ENCODE measurements at places on chromosomes 12 and 14. TPM values are rescaled to one million over a fixed set of nuclear protein-coding genes. Genes with fewer than 3 reads are reported as not detected.
A peak's percentile ranks its signal among the peaks of the same experiment; 100 is the strongest.

DNA sequence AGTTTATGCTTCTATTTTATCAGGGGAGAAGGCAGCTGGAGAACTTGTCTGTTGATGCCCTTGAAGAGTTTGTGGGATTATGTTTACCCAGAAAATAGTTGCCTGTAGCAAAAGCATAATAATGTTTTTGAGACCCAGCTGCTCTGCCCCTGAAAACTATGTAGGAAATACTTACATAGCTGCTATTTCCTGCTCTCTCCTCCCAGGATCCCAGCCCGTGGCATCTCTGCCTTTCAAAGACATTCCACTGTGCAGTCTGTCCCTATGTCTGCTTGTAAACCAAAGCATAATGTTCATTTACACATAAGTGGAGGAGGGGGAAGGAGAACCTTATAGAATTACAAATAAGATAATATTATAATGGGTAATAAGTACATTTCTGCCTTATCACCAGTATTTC lies 198.7 kb downstream of the SYT1 start:
- H3K27me3 ChIP-seq, result no peaks in the 10 kb centered on the region
- H3K27ac ChIP-seq, result no peak overlapping the region
- DNase-seq, result no peak
- no peaks in the 10 kb centered on the region for H3K36me3 ChIP-seq
- H3K4me1 ChIP-seq, result peaks cover 12% of the 10 kb centered on the region

GRCh38 chr14:60757567-60758002 lies 23.0 kb downstream of the MNAT1 start:
- DNase-seq, result no peak
- H3K36me3 ChIP-seq, result no peaks in the 10 kb centered on the region
- no peak overlapping the region for H3K4me3 ChIP-seq
- peaks cover 4% of the 10 kb centered on the region for H3K4me1 ChIP-seq
- H3K27ac ChIP-seq, result no peak overlapping the region
- no peaks in the 10 kb centered on the region for H3K27me3 ChIP-seq

DNA sequence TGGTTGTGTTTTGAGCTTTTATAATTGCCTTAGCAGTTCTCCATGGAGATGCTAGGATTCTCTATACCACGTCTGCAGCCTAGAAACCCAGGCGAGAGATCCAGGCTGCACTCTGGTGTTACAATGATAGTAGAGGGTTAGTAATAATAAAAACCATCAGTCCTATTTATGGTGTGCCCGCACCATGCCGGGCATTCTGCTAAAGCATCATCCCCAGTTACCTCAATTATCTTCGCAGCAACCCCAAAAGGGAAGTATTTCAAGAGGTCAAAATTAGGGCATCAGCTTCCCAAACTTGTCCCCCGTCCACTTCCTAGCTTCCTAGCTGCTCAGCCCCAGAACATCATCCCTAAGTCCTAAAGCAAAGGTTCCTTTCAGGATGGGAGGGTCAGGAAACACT lies 3.2 kb downstream of the SYNE3 start:
- no peak overlapping the region for H3K27ac ChIP-seq
- peaks cover 17% of the 10 kb centered on the region for H3K4me1 ChIP-seq
- no peaks in the 10 kb centered on the region for H3K36me3 ChIP-seq
- H3K4me3 ChIP-seq, result no peak overlapping the region
- DNase-seq, result no peak
- peaks cover 31% of the 10 kb centered on the region for H3K27me3 ChIP-seq

- DNase-seq, result no peak
- H3K4me1 ChIP-seq, result peaks cover 3% of the 10 kb centered on the region
- H3K27me3 ChIP-seq, result no peaks in the 10 kb centered on the region
- H3K4me3 ChIP-seq, result no peak overlapping the region
These were observed 177.6 kb downstream of the CAND1 start for GRCh38 chr12:67446716-67447115.

GRCh38 chr14:21070083-21070609 lies at the start of gene ARHGEF40:
Gene ARHGEF40, plus strand, starts transcription at chr14:21070304. Its CDS starts 93 bp downstream, at chr14:21070397.
- peaks cover 5% of the 10 kb centered on the region for H3K36me3 ChIP-seq
- H3K4me1 ChIP-seq, result peaks cover 48% of the 10 kb centered on the region

DNA sequence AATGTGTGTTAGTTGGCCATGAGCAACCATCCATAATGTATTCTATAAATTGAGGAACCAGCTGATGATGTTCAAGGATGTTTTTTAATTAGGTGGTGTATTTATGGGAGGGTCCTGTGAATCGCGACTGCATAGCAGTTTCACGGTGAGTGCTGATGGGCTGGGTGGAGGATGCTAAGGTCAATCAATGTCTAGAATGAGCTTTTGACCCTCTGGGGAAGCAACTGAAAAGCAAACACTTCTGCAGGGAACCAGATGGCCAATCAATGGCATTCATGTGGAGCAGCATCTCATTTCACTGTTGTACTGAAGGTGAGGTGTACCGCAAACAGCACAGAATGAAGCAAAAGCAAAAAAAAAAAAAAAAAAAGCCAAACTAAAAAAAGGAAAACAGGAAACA lies 676.1 kb upstream of the TMEM132C start:
- H3K36me3 ChIP-seq, result no peaks in the 10 kb centered on the region
- no peak for DNase-seq
- no peak overlapping the region for H3K4me3 ChIP-seq
- H3K27me3 ChIP-seq, result peaks cover 6% of the 10 kb centered on the region
- H3K27ac ChIP-seq, result no peak overlapping the region

DNA sequence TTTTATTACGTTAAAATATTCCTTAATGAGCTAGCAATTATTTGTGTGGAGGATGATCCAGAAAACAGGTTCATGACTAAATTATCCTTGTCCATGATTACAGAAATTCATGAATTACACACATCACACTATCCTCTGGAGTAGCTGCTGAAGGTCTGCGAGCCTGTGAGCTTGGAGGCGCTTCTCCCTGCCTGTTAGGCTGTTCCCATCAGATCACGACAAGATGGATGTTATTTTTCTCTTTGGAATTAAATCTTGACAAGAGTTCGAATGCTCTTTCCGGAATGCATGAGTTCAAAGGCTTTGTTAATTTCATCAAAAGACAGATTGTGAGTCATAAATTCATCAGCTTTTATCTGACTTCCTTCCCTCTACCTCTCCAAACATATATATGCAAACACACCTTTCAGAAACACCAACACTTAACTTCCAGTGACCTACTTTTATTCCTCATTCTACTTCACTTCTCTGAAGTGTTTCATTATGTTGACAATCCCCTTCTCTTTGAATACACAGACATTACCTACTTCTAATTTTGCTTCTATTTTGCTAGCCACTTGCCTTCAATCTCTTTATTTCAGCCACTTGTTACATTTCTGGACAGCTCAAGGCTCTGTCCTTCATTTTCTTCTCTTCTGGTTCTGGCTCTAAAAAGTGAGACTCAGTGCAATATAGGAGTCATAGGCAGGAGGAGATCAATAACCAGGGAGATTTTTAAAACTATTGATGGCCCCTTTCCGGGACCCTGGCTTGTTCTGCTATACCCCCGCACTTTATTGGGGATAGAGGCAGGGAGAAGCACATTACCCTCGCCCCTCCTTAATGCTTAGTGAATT lies 274.6 kb downstream of the BTG1 start:
- H3K36me3 ChIP-seq, result no peaks in the 10 kb centered on the region
- H3K27me3 ChIP-seq, result no peaks in the 10 kb centered on the region
- DNase-seq, result no peak
- peaks cover 20% of the 10 kb centered on the region for H3K4me1 ChIP-seq
- no peak overlapping the region for H3K27ac ChIP-seq

DNA sequence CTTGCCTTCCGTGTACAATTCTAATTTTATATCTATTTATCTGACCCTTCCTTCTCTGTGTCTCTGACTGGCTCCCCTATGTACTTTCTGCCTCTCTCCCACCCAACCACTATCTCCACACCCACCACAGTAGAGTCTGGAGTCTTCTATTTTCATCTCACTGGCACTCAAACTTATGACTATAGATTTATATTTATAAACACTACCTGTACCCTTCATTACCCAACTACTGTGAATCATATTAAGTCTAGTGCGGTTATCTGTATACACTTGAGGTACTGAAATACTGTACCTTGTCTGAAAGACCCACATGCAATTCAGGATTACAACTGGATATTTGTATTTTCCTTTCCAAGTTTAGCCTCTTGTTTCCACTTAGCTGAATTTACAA lies 36.1 kb downstream of the ATP2B1 start:
- H3K36me3 ChIP-seq, result peaks cover 7% of the 10 kb centered on the region
- H3K4me1 ChIP-seq, result peaks cover 7% of the 10 kb centered on the region
- no peaks in the 10 kb centered on the region for H3K27me3 ChIP-seq
- H3K4me3 ChIP-seq, result no peak overlapping the region

DNA sequence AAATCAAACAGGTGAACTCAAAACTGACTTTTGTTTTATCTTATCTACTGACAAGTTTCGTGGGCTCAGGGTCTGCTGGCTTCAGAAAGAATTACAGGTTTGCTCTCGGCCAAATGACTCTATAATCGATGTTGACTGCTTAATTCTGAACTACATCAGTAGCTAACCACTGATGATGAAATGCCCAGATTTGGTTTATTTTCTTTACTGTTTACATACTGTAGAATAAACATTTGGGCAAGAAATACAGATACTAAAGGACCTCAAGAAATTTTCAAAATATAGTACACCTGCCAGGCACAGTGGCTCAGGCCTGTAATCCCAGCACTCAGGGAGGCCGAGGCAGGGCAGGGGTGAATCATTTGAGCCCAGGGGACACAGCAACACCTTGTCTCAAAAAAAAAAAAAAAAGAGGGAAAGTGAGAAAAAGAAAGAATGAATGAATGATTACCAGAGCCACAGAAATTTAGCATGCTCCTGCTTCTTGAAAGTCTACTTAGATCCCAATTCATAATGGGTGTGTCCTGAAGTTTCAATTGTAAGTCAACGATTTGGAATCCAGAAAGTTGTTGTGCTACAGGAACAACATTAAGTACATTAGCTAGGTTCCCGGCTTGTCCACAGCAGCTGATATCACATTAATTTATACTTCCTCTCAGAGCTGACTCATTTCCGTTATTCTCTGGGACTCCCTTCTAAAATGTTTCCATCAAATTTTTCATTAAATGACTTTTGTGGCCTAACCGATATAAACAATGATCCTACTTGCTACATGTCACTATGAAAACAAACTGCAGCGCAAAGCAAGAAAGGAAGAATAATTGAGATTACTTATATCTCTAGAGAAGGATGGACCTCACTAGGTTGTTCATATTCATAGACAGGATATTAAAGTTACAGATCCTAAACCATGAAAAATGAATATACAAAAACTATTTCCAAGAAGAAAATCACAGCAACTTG lies 134.3 kb downstream of the MED13L start:
- H3K36me3 ChIP-seq, result no peaks in the 10 kb centered on the region
- no peaks in the 10 kb centered on the region for H3K27me3 ChIP-seq
- H3K4me3 ChIP-seq, result no peak overlapping the region
- no peak for DNase-seq

DNA sequence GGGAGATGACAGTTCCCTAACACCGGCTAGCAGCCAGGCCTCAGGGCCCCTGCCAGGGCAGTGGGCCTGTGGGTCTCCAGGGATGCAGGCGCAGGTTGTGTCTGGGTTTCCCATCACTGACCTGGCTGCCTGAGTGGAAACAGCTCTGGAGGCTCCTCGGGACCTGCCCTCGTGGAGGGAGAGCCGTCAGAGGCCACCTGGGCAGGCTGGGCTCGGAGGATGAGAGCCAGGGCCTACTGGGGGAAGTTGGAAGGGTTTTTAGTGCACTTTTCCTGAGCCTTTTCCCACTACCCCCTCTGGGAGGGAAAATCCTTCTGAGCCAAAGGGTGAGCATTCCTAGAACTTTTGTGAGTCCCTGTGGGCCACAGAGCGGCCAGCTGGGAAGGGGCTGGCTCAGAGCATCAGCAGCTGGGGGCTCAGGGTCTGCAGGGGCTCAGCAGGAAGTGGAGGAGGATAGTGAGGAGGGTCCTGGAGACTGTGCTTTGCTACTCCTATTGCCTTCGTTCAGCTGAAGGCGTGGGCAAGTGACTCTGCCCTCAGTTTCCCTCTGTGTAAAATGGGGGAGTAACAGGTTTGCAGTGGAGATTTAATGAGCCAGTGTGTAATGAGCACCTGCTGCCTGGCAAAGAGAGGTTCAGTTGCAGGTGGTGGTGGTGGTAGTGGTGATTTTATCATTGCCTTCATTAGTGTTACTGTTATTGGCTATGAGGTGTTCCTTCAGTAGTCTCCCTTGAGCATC lies 1.8 kb downstream of the SH2B3 start:
- H3K27me3 ChIP-seq, result peaks cover 13% of the 10 kb centered on the region
- H3K4me1 ChIP-seq, result peaks cover 54% of the 10 kb centered on the region
- peak overlapping the region; percentile 90 for H3K4me3 ChIP-seq
- DNase-seq, result peak; percentile 13

- DNase-seq, result no peak
- H3K4me3 ChIP-seq, result no peak overlapping the region
- peaks cover 9% of the 10 kb centered on the region for H3K36me3 ChIP-seq
- H3K27me3 ChIP-seq, result peaks cover 88% of the 10 kb centered on the region
These were observed 230.2 kb downstream of the BCL11B start for GRCh38 chr14:99041820-99042174.

DNA sequence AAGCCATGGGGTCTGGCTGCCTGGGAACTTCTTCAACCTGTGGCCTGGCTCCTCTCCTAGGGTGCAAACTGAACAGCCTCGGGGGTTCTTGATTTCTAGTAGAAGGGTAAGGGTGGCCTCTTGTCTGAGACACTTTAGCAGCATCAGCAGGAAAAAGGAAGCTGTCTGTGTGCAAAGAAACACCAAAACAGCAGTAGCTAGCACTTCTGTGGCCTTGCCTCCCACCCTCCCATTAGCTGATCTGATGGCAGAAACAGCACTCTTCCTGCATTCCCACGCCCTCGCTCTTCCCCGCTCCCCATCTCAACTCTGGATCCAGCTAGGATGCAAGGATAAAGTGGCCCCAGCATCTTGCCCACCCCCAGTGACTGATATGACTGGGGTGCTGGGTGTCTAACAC lies 20.7 kb downstream of the SLC7A8 start:
- H3K36me3 ChIP-seq, result no peaks in the 10 kb centered on the region
- peak overlapping the region; percentile 32 for H3K27ac ChIP-seq
- H3K27me3 ChIP-seq, result no peaks in the 10 kb centered on the region
- no peak overlapping the region for H3K4me3 ChIP-seq

DNA sequence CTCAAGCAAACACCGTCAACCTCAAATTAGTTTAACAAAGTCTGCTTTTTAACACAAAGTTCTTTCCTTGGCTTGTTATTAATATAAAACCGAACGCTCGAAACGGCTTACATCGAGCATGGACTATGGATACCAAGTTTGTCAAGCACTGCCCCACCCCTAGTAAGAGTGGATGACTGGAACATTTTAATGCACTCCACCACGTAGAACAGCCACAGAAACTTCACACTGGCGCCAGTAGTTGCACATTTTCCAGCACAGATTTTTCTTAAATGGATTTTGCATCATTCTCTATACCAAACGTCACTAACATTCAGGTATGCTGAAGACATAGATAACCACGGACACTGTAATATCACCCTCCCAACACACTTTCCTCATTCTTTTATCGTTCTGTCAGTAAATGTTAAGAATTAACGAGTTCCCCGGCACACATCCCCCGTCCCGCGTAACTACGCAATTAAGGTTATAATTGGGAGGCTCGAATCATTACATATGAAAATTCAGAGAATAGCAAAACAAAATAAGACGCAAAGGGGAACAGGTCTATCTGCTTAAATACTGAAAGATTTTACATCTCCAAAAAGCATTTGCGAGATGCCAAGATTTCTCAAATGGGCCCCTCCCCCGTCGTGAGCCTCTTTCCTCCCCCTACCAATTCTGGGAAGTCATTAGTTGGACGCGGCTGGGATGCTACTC lies 990 bp downstream of the FERMT2 start:
- peak overlapping the region; percentile 97 for H3K27ac ChIP-seq
- peaks cover 62% of the 10 kb centered on the region for H3K4me1 ChIP-seq
- no peak for DNase-seq

The AQP5 gene
- 2.4 TPM for total RNA-seq

The CCDC197 gene
- total RNA-seq, result not detected

The MMP17 gene
- total RNA-seq, result 90.9 TPM

The RFX4 gene
- total RNA-seq, result 52.1 TPM

The CCDC38 gene
- not detected for total RNA-seq

All from neural crest cell (in vitro differentiated cells).